ENCODE measurements at places on chromosomes 2 and 18.

DNA sequence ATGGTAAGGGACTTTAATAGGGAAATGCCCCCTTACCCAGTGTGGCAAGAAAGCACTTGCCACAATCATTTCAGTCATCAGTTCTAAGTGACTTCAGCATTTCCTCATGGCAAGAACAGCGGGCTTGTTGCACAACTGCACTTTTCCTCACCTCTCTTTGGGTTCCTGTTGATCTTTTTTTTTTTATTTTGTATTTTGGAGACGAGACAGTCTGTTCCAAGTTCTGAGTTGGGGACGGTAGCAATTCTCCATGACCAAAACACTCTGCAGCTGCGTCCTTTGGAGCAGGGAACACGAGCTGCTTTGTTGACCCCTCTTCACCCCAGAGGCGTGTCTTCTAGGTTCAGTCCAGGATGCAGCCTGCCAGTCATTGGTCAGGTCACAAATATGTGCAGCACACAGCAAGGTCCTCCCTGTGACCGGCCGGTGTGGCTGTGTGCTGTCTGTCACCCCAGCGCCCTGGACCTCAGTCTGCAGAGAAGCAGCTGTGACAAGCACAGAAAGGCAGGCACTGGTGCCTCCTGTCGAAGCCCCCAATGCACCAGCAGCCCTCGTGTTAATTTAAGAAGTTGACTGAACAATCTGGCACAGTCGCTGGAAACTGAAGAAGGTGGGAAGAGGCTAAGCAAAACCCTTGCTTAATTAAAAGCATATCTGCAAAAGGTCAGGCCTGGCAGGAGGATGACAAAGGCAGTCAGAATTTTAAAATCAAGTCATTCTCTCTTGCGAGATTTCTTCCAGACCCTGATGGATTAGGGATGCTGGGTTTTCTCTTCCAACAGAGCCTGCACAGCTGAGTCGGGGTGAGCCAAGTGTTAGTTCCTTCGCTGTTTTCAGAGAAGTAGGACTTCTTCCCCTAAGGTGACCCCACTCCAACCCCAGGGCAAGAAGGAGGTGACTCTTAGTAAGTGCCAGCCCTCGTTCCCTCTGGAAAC lies 96.7 kb upstream of the COPS8 start:
- DNase-seq = no peak

DNA sequence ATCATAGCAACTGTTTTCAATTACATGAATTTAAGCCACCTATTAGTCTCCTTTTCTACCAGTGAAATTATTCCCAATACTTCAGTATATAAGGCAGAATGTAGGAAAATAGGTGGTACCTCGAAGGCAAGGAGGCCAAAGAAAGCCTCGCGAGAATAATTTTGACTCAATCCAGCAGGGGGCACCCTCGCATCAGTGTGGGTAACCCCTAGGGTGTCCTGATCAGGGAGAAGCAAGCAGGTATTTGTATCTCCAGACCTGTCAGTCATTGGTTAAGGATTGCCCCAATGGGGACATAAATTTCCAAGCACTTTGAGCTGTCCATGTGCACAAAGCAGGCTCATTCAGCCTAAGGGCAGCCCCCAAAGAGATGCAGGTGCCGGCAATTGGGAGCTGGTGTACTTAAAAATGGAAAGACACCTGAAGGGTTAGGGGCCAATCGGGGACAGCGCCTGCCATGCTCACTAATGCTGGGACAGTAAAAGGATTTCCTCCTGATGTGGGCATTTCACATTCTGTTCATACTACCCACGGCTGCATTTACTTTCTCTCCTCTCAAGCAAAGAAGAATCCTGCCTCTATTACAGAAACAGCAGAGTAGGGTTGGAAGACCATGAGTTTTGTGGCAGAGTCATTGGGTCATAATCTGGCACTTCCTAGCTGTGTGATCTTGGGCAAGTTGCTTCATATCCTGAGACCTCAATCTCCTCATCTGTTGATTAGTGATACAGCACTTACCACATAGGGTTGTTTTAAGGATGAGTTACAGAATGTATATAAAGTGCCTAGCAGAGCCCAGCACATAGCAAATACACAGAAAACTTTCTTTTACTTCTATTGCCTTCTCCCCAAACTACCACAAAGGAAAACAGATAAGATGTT lies 136.1 kb downstream of the ICOS start:
- peak; percentile 88 for DNase-seq

DNA sequence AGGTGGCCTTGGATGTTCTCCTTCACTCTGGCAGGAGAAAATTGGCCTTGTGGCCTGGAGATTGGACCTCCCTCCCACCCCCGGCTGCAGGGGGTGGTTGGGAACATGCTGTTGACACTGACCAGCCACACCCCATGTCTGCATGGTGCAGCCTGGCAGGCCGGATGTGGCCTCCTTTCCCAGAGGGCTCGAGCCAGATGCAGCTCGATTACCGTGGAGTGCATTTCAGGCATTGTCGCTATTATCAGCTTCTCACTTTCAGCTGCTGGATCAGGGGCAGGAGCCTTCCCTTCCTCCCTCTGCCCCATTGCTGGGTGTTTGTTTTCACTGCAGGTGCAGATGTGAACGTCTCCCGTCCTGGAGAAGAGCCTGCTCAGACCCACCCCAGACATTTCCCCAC lies 211.0 kb upstream of the SIX2 start:
- DNase-seq = no peak

DNA sequence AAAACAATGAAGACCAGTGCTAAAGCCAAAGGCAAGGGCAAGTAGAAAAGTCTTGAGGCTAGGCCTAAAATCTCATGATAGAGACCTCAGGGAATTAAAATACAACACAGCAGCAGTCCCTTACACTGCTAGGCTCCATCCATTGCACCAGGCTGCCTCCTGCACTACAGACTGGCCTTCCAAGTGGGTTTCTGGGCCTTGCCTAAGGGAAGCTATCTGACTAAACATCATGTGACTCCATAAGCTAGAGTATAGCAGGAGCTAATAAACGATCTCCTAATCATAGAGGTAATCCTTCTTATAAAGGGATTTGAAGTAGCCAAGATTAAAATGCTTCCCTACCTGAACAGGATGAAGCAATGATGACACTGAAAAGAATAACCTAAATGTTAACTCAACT lies 77.6 kb upstream of the NFU1 start:
- no peak for DNase-seq

DNA sequence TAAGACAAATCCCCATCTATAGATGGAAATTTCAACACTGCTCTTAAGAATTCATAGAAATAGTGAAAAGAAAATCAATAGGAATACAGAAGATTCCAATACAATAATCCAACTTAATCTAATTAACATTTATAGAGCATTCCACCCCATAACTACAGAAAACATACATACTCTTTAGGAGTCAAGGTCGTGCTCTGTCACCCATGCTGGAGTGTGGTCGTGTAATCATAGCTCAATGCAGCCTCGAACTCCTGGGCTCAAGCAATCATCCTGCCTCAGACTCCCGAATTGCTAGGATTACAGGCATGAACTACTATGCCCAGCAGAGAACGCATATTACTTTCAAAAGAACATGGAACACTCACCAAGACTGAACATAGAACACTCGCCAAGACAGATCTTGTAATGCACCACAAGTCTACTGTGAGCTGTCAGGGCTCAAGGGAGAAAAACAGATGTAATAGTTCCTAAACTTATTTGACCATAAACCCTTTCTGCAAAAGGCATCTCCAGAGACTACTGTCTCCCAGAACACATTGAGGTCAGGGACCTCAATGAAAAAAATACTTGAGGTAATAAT lies 14.1 kb downstream of the MEMO1 start:
- DNase-seq = no peak

All from stimulated activated CD8-positive, alpha-beta memory T cell treated with anti-CD3 and anti-CD28 coated beads, Interleukin-4, amount 100 ng/mL, for 48 hours (primary cell).